ENCODE measurements at places on chromosomes 7 and 10. TPM values are rescaled to one million over a fixed set of nuclear protein-coding genes. Genes with fewer than 3 reads are reported as not detected.

DNA sequence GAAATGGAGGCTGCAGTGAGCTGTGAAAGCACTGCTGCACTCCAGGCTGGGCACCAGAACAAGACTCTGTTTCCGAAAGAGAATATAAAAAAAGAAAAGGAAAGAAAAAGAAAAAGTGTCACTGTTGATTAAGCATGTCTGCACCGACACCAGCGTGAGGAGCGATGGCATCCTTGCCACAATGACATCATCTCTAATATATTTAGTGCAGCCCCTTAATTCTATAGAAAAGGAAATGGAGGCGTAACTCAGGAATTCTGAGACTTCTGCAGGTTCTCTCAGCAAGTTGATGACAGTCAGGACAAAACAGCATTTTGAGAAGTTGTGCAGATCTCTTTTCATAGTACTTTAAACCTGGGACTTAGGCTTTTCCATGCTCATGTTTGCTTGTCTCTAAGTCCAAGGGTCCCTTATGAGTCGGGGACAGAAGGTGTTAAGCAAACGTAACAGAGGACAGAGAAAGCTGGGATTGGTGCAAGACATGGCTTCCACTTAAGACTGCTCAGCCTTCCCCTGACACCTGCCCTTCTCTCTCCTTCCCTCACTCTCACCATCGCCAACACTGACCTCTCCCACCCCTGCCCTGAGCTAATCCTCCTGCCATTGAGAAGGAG lies 16.9 kb upstream of the ANKRD1 start:
- no peak for DNase-seq

PNLIPRP3 gene
- not detected for polyA plus RNA-seq

DNA sequence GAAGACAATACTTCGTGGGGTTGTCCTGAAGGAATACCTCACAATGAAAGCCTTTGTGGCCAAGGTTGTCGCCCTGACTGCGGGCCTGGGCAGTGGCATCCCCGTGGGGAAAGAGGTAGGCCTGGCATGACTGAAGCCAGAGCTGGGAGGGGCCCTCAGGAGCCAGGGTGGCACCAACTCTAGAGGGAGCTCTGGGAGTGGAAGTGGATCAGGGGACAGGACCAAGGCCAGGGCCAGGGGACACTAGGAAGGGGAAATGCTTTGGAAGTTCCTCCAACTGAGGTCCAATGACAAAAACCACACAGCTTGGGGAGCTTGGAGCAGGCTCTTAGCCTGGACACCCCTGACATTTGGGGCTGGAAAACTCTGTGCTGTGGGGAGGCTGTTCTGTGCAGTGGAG lies 5.8 kb downstream of the CLCN1 start:
- DNase-seq, result no peak

GRCh38 chr7:66871076-66871475 lies 49.9 kb upstream of the TMEM248 start:
- no peak for DNase-seq

- DNase-seq, result no peak
Observed at GRCh38 chr10:78720091-78720490, 348.7 kb upstream of the ZMIZ1 start.

DNA sequence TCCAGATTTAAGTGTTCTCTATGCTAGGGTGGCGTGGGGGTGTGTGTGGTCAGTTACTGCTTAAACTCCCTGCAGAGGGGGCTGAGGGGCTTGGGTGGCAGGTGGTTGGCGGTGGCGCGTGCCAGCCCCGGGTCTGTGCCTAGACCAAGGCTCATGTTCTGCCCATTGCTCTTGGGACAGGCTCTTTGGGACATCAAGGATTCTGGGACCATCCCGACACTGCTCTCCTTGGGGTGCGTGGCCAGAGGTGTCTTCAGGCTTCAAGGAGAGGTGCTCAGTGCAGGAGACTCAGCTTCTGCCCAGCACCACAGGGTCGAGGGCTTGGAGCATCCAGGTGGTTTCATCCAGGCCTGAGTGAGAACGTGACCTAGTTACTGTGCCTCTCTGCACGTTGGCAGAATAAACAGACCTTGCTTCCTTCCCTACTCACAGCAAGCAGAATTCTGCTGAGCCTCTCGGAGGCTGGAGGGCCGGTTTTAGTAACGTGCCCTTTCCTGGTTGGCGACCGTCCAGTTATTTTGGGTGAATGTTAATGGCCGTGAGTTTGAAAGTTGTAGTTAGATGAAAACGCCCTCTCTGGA lies 39.9 kb downstream of the CAMK1D start:
- no peak for DNase-seq

DNA sequence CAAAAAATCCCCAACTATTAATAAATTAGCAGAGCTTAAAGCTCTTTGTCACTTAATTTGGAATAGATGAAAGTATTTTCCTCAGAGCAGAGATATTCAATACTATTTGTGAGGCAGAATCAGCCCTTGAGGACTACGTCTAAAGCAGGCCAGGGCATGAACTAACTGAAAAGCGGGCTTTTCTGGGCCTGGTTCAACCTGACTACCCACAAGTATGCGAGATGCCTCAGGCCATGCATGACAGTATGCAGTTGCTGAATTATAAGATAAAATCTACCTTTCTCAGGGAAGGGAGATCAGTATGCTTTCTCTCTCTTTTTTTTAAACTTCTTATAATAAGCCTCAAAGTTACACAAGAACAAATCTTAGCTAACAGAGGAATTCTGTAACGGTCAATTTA lies 20.1 kb downstream of the TMEM168 start:
- DNase-seq, result peak; percentile 47

KCNK18 gene
- polyA plus RNA-seq, result not detected

- no peak for DNase-seq
Observed at GRCh38 chr10:52437205-52437646, 123.1 kb downstream of the DKK1 start.

CFAP46 gene
- 6.7 TPM for polyA plus RNA-seq

DNA sequence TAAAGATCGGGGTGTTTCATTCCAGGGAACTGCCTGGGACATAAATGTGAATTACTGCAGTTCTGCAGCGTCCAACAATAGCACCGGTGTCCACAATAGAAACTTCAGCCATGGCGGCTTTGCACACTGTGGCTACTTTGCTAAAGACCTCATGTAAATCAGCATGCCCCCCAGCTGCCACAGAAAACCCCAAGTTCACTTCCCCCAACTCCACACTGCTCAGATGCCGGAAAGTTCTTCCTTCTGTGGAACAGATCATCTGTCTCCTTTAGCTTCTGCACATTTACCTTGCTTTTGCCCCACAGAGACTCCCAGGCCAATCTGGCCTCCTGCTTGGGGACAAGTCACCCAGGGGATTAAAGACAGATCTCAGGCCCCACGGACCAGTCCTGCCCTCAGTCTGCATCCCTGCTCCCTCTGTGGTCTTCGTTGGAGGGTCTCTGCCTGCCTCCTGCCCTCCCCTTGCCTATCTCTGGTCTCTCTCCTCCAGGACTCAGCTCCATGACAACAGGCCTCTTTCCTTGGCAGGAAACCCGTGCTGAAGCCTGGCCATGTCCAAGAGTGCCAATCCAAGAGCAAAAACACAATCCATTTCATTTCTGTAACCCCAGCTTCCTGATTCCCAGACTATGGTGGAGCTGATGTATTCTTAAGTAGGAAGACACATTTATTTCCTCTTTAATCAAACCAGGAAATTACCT lies 403.2 kb downstream of the RPS24 start:
- DNase-seq, result no peak

DNA sequence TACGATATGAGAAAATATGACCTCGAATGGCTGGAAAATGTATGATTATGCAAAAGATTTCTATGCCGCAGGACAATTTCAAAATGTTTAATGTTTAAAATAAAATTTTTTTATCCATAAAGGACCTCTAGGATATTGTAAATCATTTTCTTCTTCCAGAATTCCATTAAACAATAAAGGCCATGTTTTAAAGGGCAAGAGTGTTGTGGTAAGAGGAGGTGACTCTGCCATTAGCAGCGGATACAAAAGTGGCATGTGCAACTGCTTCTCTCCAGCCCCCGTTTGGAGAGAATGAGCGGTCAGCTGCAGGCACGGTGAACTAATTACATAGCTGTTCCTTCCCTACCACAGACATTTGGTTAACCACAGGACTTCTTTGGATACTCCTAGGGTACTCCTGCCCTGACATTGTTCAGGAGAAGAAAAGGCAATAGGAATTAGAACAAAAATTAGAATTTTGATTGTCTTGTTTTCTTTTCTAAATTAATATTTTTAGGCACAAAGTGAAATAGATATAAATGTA lies 63.8 kb downstream of the HBP1 start:
- no peak for DNase-seq

WDR86 gene
- 23.6 TPM for polyA plus RNA-seq

DNA sequence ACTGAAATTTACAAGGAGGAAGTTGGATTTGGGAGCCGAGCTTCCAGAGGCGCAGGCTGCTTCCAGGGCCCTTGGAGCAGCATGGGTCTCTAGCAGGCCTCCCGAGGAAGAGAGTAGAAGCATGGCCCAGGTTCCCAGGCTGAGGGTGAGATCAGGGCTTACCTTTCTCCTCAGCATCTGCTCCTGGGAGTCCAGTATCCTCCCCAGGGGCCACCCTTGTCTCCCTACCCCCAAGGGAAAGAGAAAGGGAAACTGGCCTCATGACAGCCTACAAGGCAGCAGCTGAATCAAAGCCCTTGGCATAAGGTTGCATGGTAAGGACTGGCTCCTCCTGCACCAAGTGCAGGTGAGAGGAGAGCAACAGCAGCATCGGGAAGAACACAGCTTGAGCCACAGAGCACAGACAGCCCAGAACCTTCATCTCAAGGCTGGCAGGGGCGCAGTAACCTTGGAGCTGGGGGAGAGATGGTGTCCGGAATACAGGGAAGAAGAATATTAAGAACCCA lies 114.5 kb downstream of the MARCHF5 start:
- no peak for DNase-seq

NKX2-3 gene
- polyA plus RNA-seq, result not detected

DNA sequence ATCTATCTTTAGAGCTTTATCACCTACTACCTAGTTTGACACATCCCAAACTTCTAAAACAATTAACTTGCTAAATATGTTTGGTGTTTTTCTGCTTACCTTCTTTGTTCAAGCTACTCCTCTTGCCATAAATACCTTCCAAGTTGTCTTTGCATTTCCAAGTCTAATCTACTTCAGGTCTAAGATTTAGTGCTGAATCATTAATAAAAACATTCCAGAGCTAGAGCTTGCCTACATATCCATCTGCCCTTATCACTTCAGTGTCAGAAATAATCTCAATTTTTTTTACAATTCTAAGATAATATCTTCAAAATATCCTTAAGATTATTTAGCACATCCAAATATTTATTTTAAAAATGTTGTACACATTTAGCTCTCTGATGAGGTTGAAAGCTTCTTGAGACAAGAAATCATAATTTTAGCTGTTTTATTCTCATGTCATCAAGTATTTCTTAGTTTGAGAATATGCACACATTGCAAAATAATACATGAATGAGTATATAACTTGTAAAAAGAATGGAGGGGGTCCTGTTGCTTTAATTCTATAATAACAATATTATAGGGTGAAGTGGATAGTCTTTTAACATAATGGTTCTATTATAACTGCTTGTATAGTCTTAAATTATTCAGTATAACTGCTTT lies 466.3 kb downstream of the SEMA3D start:
- DNase-seq, result no peak

DNA sequence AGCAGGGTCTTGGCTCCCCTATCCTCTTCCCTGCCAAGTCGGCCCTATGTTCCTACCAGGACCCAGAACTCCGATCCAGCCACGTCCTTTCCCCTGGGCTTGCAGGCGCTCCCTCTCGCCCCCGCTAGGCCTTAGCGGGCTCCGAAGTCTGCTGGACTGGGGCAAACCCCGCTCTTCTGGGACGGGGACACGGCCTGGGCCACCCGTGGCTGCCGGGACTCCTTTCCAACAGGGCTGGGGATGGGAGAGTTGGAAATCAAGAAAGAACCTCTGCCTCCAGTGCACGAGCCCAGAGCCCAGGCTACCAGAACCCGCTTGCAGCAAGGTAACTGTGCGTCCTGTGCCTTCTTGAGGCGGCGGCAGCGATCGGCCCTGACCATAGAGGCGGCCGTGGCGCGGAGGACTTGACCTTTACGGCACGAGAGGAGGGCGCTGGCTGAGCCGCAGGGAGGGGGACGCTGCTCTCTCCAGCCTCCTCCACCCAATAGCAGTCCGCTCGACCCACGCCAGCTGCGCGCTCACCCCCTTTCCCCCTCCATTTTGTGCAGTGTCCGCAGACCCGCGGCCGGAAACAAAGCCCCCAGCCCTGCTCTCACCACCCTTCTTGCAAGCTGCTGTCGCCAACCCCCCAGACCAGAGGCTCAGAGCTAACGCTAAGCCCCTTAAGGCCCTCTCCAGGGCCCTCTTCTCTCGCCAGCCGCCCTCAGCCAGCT lies 7.0 kb upstream of the HOXA11 start:
- no peak for DNase-seq

NRG3 gene
- polyA plus RNA-seq, result 12.6 TPM

CALHM3 gene
- polyA plus RNA-seq, result not detected

- DNase-seq, result no peak
Observed at GRCh38 chr7:35420656-35421055, 166.8 kb upstream of the TBX20 start.

TLL2 gene
- polyA plus RNA-seq, result 0.89 TPM

ST8SIA6 gene
- 1.3 TPM for polyA plus RNA-seq

- no peak for DNase-seq
Observed at GRCh38 chr10:3110782-3111620, 43.7 kb downstream of the PFKP start.

WNT8B gene
- 0.69 TPM for polyA plus RNA-seq

DNA sequence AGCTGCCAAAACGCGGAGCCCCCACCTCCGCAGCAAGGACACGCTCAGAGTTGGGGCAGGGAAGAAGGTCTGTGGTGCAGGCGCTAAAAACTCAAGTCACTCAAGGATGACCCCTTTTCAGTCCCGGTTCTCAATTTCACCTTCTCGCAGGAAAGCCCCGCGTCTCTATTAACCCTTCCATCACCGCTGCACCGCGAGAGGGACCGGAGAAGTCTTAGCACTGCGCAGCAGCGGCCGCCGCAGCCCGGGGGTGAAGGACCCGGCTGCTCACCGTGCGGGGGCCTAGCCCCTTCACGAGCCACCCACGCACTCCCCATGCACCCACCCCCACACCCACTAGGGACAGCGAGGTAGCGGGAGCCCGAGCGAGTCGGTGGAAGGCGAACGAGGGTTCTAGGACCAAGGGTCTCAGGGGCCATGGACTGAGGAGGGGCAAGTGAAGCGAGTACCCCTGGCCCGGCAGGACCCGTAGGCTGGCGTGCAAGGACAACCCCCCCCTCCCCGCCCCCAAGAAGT lies 162.9 kb downstream of the SH3PXD2A start:
- no peak for DNase-seq

DNA sequence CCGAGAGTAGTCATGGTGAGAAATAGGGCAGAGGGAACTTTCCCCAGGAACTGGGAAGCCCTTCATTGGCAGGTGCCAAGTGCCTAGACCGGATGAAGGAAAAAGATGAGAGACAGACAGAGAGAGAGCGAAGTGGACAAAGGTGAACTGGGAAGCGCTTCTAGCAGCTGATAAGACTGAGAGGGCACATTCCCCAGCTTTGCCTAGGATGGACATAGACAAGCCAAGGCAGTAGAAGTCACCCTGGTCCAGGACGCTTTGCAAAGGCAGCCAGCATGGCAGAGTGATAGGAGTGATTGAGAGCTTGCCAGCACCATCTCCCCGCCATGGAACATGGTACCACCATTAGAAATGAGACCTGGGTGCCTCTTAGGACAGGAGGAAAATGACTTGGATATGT lies 372.8 kb upstream of the MGMT start:
- no peak for DNase-seq

GRCh38 chr10:102505462-102506115 lies 1.8 kb downstream of the SUFU start:
- no peak for DNase-seq

Measured in right renal cortex interstitium (tissue), 3 donors.